ENCODE measurements at places on chromosomes 11 and 22.
A peak's percentile ranks its signal among the peaks of the same experiment; 100 is the strongest.

DNA sequence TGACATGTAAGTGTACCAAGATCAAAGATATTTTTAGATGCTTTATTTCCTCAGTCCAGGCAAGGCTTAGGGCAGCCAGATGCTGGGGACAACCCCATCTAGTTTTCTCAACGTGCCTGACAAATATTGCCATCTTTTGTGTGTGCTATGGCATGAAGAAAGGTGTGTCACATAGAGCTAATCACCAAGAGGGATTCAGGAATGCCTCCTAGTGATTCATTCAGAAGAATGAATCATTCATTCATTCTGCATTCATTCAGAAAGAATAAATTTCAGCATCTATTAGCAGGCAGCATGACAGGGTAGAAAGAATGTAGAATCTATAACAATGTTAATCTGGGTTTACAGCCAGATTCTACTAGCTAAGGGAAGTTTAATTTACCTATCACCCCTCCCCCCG lies 75.4 kb upstream of the LRRC4C start:
- DNase-seq, result no peak

- DNase-seq, result no peak
Measured at GRCh38 chr11:2276280-2277007, 6.1 kb upstream of the ASCL2 start.

GRCh38 chr22:31143038-31143437 lies 2.7 kb upstream of the PLA2G3 start:
- no peak for DNase-seq

- DNase-seq, result no peak
Measured at GRCh38 chr11:23314162-23314561, 453.9 kb upstream of the CCDC179 start.

- DNase-seq, result peak; percentile 88
Measured at GRCh38 chr22:46250035-46250782, at the start of gene CDPF1. CDPF1 (minus strand) TSS chr22:46250293; CDS start chr22:46248284, 2,009 bp downstream.

DNA sequence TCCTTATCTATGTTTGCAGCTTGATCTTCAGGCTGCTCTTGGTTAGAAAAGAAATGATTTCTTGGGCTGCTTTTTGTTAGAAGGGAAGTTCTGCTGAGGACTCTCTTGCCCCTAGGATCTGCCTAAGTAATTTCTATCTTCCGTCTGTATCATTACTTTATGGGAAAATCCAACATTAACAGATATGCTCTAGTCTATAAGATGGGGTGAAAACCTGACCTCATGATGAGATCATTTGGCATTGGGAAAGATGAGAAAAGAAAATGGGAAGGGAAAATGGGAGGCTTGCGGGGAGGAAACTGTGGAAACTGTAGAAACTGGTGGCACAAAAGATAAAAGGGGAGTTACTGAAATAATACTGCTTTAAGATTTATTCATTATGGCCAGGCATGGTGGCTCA lies 63.6 kb downstream of the FDX1 start:
- DNase-seq, result no peak

GRCh38 chr22:37267135-37267587 lies 15.1 kb upstream of the CYTH4 start:
- no peak for DNase-seq

DNA sequence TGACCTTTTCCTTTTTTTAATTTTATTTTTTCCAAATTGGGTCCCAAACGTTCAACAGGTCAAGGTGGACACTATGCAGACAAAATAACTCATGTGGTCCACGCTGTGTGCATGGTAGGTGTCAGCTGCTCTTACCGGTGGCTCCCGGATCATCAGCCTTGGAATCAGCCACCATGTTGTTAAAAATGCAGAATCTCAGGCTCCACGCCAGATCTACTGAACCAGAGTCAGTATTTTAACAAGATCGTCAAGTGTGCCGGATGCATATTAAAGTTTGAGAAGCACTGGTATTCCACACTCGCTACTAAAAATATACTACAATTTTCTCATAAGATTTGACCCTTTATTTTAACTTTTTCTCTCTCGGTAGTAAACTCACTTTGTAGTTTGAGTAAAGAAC lies 553 bp upstream of the LDLRAD3 start:
- no peak for DNase-seq

DNA sequence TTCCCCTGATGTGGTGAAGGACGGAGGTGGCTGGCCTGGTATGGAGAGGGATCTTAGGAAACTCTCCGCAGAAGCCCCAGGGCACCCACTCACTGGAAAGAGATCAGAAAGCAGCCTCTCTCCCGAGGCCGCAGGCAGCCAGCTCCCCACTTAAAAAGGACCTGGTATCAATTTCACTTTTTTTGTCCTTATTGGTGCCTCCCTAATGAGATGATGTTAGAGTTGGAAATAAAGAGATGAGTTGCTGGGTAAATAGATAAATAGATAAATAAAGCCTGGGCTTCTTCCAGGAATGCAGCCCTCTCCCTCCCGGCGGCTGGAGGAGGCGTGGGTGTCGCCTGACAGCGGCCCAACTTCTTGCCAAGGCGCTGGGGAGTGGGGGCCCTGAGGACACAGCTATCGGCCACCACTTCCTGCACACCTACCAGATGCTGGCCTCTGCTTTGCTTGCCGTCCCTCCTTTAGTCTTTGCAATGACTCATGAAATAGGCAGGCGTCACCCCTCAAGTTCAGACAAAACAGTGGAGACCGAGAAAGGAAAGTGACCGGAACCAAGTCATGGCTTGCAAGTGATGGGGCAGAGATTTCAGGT lies 42.9 kb downstream of the LINC01488 start:
- DNase-seq, result no peak

DNA sequence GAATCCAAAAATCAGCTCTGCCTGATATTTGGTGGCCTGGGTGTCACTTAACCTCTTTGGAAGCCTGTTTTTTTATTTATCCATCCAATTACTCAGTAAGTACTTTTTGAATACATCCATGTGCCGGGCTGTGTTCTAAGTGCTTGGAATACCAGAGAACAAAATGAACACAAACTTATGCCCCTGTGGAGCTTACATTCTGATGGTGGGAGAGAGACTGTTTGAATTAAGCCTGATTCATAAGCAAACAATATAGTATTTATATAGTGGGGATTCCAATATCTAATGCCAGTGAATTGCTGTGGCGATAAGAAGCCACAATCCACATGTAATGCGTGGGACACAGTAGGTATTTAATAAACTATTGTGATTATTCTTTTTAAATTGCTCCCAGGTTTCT lies 19.4 kb downstream of the KCNJ5 start:
- no peak for DNase-seq

DNA sequence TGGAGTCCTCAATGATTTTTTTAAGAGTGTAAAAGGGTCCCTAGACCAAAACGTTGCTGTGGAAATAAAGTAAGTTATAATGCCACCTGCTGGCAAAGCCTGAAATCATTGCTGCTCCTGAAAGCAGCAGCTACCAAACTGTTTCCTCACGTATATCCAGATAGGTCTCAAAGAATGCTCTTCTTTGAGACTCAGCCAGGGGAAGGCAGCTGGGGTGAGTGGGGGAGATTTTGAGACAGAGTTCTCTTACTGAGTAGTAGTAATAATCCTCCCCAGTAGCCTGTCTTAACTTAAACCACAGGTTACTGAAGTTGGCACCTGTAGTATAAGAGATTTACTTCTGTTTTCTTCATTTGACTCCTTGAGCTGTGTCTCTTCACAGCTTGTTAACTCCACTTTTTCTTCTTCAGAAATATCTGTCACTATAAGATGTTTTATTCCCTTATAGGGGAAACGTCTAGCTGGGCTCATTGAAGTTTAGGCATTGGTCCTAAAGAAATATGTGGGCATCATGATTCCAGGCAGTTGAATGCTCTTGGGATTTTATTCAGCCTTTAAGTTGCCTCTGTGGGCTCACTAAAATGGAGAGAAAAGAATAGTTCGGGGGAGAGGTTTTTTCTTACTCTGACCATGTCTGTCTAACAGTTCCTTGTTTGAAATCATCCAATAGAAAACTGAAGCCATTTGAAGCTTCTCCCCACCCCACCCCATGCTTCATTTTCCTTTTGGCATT lies 77.9 kb downstream of the BTBD10 start:
- peak; percentile 47 for DNase-seq

GRCh38 chr11:123082977-123083376 lies 21.0 kb upstream of the HSPA8 start:
- no peak for DNase-seq

DNA sequence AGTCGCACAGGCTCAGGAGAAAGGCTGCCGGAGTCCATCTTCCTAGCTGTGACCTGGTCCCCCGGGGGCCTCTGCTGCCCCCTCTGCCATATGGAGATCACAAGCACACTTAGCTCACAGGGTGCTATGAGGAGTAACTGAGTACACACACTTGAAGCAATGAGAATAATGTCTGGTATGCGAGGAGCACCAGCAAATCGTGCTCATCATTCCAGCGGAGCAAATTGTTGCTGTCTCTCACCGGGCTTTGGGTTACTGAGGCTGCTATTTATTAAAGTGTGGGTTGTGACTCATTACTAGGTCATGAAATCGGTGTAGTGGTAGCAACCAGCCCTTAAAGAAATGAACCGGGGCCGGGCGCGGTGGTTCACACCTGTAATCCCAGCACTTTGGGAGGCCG lies 48.1 kb upstream of the EIF3D start:
- DNase-seq, result no peak

DNA sequence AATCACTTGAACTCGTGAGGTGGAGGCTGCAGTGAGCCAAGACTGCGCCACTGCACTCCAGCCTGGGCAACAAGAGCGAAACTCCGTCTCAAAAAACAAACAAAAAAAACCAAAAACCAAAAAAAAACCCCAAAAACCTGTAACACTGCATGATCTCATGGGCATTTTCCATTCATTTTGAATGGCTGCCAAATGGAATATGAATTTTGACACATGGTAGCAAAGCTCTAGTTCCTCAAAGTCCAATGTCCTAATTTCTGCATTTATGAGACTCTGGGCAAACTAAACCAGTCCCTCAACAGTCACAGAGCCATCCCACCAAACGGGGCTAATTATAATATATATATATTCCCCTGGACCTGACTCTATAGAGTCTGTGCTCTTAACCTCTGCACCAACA lies 61.8 kb downstream of the SGSM3 start:
- DNase-seq, result no peak

DNA sequence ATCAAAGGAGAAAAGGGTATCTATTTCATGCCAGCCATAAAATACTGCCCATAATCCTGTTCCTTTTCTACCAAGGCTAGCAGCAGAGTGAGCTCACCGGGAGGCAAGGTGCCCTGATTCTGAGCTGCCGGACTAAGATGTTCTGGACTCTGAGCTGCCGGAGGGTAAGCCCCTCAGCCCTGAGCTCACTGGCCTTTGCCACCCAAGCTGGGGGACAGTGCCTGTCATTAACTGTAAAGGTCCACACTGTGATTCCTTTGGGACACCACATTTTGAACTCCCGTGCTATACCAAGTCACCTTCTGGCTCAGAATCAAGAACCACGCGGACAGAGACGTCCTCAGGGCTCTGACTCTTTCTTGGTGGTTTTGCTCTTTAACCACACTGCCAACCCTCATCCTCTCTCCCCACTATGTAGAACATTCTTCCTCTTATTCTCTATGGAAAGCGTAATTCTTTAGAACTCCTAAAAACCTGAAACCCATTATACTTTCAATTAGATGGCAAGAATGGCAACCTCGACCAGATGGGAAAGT lies 88.4 kb upstream of the BID start:
- no peak for DNase-seq

DNA sequence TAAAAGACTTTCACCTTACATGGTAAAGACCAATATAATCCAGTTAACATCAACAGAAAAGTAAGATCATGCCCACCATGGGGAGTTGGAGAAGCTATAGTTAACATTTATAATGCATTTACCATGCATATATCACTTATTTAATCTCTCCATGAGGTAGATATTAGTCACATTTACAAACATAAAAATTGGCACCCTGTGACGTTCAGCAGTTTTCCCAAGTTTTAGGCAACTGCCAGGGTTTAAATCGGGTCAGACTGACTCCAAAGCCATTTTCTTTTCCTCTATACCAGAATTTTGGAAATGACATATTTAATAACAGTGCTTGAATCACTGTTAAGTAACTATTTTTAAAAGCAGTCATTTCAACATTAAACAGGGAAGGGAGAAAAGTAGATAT lies 266.3 kb downstream of the DDX10 start:
- peak; percentile 42 for DNase-seq

DNA sequence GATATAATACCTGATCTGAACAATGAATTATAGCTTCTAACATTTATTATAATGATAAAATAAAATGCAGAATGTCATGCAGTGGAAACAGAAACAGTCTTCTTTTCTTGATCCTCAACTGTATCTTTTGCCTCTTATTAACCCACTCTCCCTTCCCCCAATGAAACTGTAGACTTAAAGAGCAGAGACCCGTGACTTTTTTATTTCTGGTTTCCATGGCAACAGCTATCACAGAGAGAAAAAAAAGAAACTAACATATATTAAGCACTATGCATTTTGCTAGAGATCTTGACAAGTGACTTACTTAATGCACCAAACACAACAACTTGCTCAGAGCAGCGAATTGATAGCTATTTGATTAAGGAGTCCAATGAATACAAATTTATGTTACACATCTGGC lies 69.3 kb downstream of the RAB38 start:
- no peak for DNase-seq

DNA sequence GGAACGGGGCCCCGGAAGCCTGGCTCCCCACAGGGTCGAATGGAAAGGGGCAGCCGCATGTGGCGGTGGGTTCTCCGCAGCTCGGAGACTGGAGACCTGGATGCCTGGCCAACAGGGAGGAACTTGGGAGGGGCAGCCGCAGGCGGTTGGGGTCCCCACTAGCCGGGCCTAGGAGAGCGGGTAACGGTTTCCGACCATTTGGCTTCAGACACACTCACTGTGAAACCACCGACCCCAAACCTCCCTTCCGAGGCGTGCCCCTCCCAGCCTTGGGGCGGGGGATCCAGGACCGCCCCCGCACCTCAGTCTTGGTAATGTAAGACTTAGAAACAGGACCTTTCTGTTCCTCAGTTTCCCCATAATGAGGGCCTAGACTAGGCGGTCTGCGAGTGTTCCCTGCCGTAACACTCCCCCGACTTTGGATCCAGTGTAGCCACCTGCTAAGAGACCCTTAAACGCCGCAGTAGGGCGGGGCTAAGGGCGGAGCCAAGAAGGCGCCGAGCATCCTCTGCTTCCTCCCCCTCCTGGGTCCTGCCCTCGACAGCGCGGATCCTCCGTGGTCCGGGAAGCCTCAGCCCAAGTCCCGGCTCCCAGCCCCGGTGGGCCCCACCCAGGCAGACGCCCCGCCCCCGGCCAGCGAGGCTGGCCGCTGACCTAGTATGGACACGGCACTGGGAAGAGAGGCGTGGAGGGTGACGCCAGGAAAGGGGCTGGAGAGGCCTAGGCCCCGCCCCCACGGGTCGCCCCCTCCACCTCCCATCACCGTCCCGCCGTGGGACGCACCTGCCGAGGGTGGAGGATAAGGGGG lies 1.8 kb upstream of the RASGRP2 start:
- no peak for DNase-seq

- DNase-seq, result no peak
Measured at GRCh38 chr22:22576244-22576988, 17.4 kb upstream of the PRAME start.
